Stimulated activated naive CD8-positive, alpha-beta T cell treated with anti-CD3 and anti-CD28 coated beads, Interleukin-15, amount 100 ng/mL, for 72 hours (primary cell): ENCODE measurements at places on chromosomes 5 and 9.

DNA sequence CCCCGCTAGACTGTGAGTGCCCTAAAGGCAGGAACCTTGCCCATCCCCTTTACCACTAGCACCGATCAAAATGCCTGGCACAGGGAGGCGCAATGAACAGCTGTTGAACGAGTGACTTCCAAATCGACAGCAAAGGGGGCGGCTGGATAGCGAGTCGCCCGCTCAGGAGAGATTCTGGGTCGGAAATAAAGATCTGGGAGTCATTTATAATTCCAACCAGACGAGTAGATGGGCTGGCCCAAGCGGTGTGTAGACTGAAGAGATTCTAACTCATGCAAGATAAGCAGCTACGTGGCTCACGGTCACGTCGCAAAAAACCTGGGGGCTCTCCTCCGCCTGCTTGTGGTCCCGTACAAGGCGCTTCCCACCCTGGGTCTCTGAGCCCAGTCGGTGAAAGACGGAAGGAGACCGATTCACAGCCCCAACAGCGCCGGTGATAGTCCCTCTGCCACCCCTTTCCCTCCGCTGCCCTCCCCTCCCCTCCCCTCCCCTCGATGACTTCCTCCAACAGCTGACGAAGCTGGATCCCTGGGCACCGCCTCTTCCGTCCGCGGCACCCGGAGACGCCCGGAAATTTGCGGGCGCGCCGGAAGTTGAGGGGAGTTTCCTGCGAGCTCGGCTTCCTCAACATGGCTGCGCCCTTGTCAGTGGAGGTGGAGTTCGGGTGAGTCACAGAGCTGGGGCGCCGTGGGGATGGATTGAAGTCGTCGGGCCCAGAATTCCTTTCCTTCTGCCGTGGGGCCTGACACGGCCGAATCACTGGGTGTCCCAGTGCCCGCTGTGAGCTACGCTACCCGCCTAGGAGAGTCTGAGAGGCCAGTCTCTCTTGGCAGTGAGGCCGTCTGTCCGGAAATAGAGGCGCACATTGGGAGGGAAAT, at the start of gene URM1:
TSS of gene URM1 (plus strand) at position 623 of the 878 bp plus-strand sequence. CDS start at position 630, 7 bp downstream.
- DNase-seq: peak; percentile 95

DNA sequence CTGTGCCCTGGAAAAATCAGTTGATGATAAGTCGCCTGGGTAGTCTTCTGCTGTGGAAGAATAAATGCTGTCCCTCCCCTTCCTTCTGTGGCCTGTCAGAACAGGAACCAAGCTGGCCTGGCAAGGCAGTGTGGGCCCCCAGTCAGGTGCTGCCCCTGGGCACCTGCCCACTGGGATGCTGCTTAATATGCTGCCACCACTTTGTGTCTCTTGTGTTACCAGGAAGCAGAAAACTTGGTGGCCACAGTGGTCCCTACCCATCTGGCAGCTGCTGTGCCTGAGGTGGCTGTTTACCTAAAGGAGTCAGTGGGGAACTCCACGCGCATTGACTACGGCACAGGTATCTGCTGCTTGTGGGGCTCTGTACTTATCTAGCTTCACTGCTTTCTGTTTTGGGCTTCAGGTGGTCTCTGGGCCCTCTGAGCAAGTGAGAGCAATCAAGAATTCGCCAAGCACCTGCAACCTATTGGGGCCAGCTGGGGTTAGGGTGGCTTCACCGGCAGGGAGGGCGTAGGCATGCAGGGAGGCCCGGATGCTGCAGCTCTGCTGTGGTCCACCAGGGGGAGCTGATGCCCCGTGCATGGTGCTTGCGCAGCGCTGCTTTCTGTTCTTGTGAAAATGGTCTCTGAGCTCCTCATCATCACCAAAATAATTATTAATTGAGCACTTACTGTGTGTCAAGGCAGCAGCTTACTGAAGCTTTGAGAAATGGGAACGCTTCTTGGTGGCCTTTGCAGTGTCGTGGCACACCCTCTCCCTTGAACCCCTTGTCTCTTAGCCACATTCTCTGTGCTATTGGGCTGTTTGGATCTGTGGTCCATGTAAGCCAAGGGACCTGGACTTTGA, 20.3 kb downstream of the PTPA start:
- DNase-seq: peak; percentile 82

DNA sequence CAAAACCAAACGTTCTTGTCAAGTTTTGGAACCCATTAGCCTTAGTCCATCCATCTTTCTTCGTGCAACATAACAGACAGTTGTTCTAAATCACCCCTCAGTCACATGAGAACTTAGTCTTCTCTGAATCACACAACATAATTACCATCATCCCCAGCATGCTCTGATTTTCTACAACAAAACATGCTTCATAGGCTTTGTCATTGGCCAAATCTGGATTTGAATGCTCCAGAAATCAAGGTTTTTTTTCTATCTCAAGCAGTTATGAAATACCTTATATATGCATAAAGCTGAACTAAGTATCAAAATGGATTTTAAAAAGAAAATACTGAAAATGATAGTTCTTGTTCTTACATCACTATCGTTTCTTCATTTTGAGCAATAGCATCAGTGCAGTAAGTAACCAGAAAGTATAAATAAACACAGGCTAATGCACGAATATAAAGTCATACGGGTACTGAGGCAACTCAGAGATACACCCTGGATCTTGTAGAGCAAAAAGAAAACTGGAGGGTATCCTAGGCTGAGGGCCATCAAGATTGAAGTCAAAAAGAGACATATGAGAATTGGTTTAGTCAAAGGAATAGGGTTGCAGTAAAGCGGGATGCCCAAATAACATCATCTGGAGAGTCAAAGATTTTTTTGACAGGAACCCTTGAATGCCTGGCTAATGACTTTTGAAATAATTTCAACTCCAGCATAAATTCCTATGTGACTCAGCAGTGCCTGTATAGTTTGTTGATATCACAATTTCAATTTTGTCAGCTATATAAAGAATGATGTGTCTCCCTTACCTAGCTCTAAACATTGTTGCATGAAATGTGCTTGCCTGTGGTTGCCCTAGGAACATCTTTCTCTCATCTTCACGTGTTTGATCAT, 164.7 kb downstream of the ADAMTSL1 start:
- no peak for DNase-seq

- DNase-seq: no peak
Measured at GRCh38 chr5:157708866-157709265, 22.4 kb upstream of the THG1L start.

DNA sequence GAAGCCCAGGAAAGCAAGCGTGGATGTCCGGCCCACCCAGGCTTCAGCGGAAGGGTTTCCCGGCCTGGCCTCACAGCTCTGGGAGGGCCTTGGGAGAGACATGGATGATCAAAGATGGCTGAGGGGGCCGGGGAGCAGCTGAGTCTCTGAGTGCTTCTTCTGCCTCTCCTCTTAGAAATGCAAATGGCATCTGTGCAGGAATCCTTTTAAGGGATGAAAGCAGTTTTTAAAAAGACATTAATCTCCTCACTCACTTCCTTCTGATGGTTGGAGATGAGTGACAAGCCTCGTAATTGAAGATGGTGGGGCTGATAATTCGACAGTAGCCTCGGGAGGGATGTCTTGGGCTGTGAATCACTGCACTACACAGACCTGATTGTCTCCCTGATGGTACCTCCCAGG, 24.3 kb upstream of the PITX1 start:
- DNase-seq: no peak

DNA sequence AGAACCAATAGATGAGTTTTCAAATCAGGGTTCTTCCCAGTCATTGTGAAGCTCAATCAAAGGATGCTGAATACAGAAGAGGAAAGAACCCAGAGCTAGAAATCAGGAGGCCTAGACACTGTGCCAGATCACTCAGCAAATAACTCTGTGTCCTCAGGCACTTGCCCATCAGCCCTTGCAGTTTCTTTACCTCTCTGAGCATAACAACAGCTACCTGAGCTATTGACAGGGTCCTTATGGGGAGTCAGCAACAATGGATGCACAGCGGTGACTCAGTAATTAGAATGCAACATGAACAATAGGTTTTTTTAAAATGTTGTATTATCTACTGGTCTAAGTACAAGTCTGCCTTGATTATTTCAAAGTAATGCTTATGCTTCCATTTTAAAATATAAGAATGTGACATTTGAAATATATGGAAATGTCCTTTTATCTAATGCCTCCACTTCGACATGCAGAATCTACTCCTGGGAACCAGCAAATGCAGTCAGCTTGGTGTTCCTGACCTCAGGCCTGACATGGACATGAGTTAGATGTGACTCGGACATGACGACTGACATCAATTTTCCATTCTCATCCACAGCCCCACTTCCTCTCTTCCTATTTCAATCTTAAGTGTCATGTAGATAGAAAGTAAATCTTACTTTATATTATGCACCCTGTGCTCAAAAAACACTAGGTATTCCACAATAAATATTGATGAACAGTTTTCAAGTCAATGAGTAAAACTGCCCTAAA, 155.0 kb downstream of the TLE1 start:
- no peak for DNase-seq

GRCh38 chr5:171094356-171094755, 214.7 kb upstream of the TLX3 start:
- no peak for DNase-seq

GRCh38 chr5:54905246-54905795, 80.1 kb downstream of the ESM1 start:
- DNase-seq: no peak

- peak; percentile 66 for DNase-seq
Measured at GRCh38 chr5:58891086-58891970, 308.5 kb downstream of the RAB3C start.

DNA sequence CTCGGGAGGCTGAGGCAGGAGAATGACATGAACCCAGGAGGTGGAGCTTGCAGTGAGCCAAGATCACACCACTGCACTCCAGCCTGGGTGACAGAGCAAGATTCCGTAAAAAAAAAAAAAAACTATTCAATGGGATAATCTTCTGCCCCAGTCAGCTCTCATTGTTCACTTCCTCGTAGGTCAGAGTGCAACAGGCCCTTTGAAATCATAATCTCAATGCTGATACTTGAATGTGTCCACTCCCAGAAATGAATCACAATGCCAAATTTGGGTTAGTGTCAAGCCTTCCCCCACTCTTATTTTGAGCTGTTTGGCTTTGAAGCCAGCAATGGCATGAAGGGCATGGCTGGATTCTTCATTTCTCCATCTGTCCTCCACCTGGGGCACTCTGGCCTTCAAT, 610.3 kb upstream of the KLF4 start:
- no peak for DNase-seq

DNA sequence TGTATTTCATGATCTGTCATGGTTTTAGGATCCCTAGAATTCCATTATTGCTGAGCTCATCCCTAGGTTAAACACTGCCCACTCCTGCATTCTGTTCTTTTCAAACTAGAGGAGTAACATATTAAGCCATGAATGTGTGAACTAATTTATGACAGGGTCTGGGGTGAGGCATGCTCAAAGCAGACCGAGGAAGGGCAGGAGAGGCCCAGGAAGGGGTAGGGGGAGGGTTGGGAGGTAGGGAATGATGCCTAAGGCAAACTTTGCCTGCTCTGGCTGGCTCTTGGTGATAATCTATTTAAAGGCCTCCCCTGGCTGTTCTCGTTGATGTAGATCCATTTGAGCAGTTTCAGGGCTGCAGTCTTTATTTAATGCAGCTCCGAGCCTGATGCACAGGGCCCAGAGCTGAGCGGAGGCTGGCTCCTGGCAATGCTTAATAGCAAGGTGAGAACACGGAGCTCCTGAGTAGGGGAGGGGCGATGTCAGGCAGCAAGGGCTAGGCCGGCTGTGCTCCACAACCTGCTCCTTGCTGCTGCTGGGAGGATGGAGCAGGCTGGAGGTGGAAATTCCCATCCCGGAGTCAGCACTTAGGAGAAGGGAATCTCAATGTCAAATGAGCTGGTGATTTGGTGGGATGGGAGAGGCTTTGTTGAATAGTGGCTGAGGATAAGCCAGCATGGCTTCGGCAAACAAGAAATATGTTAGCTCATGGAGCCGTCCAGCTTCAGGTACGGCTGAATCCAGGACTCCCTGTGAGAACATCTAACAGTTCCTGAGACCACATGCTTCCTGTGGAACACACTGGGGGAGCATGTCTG, 73.2 kb upstream of the UNC5A start:
- DNase-seq: no peak

- no peak for DNase-seq
Measured at GRCh38 chr5:57082441-57083067, 91.3 kb upstream of the GPBP1 start.

DNA sequence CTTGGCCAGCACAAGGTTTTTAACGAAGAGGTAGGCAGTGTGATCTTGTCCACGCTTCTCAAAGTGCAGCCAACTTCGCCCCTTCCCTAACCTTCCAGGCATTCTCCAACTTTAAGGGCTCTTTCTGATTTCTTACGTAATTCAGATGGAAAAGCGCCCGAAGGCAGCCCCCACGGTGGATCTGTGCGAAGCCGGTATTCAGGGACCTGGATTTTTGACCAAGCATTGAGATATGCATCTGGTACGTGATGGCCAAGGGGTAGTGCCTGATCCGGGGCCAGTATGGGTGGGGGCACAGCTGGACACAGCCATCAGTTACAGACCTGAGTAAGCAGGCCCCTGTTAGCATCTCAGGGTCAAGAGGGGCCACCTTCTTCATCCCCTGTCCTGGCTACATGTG, 80.0 kb downstream of the AMBP start:
- no peak for DNase-seq

DNA sequence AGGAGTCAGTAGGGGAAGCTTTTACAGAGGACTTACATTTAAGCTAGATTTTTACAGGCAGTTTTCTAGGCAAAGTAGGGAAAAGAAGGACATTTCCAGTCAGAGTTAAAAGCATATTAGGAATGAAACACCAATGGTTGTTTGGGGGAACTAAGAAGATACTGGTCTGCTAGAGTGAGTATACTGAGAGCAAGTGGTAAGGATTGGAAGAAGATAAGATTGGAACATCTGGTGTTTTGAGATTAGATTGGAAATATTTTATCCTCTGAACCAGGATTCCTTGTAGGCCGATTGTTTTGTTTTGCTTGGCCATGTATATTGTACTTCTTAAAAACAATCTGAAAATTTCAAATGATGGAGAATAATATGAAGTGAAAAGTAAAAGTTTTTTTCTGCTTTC, 7.7 kb downstream of the FBXO38 start:
- DNase-seq: no peak

DNA sequence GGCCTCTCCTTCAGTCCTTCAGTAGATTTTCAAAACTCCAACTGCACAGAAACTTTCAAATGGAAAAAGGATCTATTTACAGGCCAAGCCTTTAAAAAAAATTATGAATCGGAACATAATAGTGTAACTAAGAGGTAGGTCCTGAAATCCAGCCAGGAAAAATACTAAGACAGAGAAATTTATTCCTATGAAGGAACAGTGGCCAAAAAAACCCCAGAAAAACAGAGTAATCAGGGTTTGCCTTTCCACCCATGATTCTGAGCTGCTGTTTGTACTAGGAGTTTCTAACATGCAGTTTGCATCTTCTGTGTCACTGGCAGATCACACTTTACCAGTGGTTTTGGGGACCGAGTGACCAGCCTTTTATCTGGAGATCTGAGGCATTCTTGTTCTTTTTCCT, 93.1 kb upstream of the TMED7 start:
- no peak for DNase-seq

- DNase-seq: no peak
Measured at GRCh38 chr9:127790094-127790855, 4.4 kb downstream of the CDK9 start.

DNA sequence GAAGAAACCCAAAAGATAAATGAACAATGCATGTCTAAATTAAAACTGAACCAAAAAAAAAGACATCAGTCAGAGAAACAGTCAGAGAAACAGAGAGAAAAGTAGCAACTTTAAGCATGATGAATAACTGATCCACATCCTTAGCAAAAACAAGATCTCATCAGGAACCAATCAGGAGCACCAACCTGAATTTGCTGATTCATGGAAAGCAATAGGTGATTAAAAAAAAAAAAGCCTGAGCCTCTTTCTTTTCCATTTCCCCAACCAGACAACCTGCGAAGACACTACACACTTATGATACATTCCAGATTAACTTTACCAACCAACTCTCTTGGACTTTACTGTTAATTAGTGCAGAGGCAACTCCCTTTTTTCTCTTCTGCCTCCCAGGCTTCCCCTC, 112.7 kb upstream of the TAS2R1 start:
- DNase-seq: no peak

- DNase-seq: no peak
Measured at GRCh38 chr5:92886751-92887150, 694.3 kb downstream of the NR2F1-AS1 start.
